ENCODE measurements at places on chromosomes 13 and 19.

DNA sequence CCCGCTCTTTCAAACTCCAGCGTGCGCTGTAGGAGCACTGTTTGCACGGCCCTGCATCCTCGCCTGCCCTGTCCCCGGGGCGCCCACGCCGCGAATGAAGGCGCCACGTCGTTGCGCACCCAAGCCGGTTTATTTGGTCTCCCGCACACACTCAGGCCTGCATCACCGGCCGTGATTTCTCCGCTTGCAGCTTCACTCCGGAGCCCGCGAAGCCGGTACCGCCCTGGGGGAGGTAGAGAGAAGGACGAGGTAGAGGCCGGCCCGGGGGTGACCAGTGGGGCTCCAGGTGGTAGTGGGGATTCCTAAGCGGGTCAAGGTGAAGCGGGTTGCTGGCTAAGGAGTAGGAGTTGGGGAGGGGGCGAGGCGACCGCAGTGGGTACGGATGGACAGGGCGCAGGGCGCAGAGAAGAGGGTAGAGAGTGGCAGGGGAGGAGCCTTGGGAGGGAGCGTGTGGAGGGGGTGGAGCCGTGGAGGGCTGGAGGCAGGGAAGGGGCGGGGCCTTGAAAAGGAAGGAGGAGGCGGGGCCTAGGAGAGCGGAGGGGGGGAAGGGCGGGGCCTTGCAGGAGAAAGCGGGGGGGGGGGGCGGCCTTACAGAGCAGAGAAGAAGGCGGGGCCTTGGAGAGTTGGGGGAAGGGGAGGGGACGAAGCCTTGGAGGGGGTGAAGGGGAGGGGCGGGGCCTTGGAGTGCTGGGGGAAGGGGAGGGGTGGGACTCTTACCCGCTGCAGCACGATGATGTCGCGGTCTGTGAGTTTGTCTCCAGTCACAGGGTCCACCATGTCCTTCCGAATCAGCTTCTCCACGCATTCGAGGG, 24.6 kb downstream of the NOSIP start:
- no peak for DNase-seq

- DNase-seq, result no peak
Observed at GRCh38 chr13:100523411-100523810, 65.2 kb downstream of the GGACT start.

DNA sequence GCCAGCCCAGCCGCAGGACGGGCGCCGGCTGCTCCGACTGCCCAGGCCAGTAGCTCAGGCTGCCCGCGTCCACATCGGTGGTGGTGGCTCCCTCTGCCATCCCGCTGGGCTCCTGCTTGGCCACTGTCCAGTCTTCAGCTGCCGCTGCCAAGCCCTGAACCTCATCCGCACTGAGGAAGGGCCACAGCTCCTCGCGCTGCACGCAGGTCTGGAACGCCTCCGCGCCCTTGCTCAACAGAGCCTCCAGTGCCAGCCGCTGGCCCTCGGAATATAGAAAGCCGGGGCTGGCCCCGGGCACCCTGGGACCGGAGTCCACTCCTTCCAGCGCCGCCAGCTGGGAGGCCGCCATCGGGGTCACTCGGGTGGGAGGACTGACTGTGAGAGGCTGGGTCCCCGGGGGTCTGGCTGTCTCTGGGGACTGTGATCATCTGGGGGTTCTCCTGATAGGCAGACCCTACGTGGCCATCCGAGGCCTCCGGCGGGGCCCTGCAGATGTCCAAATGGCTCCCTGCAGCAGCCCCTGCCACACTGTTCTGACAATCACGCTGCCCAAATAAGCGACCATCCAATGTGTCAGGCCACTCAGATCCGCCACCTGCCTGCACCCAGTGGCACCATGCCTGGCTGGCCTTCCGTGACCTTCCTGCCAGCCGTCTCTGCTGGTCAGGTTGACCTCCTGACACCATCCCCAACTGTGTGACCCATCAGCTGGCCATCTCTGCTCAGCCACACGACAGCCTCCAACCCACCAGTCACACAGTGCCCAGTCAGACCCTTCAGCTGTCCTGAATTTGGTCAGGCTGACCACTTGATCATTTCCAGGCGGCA, 1.6 kb downstream of the FAM83E start:
- peak; percentile 77 for DNase-seq

DNA sequence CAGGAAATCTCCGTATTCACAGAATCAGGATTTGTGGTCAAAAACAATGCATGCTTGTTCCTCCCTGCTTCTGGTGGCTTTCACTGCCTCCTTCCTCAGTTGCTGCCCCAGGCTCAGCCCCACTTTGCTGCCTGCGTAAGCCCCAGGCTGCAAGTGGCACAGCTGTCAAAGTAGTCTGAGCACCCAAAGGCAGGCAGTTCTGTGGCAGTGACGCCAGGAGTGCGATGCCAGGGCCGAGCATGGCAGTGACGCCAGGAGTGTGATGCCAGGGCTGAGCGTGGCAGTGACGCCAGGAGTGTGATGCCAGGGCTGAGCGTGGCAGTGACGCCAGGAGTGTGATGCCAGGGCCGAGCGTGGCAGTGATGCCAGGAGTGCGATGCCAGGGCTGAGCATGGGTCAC, 77.3 kb upstream of the GPR183 start:
- no peak for DNase-seq

DNA sequence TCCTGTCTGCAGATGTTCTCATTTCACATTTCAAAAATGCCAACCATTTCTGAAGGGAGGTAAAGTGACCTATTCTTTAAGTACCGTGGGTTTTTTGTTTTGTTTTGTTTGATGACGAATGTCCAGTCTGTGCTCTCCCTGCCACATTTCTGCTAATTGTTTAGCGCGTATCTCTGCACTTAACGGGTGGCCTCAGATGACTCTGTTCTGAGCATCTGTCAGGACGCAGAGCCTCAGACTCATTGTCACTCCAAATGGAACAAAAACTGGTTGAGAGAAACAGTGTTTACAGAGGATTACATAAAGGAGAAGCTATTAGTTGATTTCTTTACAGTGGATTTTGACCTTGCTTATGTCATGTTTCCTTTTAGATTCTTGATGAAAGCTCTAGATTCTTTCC, 23.7 kb downstream of the TPP2 start:
- DNase-seq, result no peak
